ENCODE measurements at places on chromosomes 3 and 15.

DNA sequence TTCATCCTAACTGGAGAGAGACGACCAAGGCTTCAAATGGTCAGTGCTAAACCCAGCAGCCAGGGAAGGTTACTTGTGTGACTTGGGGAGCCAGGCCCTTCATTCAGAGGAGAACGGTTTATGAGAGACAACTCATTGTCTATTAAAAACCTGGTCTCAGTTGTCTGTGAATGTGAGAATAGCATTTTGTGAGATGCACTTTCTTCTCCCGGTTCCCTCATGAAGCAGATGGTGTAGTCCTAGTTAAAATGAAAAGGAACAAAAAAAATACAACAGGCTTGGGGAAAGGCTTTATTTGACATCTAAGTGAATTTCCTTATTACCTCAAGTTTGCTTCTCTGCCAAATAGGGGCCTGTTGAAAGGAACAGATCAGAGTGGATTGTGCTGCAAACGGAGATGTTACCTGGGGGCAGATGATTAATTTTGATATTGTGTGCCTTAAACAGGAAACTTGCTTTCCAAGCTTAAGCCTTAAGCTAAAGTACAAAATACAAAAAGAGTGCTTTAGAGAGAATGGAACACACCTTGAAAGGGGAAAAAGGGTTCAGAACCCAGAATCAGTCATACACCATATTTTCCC is 202.7 kb upstream of the BHLHE40 start:
- no peak for DNase-seq

- DNase-seq: peak; percentile 75
Observed at GRCh38 chr3:50675179-50676030, 678 bp downstream of the DOCK3 start.

DNA sequence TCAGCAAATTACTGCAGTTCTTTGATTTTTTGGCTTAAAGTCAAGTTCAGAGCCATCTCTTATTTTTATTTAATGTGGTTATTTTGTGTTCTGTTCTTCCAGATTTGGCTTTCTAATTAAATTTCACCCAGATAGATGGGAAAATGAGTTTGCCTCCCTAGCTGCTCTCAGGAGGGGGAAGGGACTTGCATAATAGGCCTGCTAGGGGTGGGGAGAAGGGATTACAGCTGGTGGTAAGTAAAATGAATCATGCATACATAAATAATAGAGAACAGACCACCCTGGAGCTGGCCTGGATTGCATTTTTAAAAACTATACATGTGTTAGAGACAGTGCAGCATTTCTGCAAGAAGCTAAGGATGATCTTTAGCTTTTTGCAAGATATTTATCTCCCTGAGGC is 3.9 kb upstream of the PXYLP1 start:
- no peak for DNase-seq

GRCh38 chr15:71656425-71656824 is 153.9 kb upstream of the NR2E3 start:
- no peak for DNase-seq

- no peak for DNase-seq
Observed at GRCh38 chr3:47430606-47431005, 45.1 kb downstream of the SCAP start.

DNA sequence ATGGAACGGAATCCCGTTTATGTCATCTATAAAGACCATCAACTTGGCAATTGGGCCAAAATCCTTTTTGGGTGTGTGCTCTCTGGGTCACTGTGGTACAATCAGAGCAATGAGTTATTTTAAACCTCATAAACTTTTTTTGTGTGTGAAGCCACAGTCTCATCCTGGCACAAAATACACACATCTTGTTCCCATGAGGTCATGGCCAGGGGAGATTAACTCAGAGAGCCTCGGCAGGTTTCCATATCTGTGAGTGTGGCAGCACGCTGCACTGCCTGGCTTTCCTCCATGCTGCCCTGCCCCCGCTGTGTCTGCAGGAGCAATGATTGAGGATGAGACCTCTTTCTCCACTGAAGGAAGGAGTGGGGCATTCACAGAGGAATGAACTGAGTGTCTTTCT is 54.0 kb upstream of the DLG1 start:
- no peak for DNase-seq

- DNase-seq: no peak
Observed at GRCh38 chr3:129248286-129248979, 973 bp upstream of the COPG1 start.

DNA sequence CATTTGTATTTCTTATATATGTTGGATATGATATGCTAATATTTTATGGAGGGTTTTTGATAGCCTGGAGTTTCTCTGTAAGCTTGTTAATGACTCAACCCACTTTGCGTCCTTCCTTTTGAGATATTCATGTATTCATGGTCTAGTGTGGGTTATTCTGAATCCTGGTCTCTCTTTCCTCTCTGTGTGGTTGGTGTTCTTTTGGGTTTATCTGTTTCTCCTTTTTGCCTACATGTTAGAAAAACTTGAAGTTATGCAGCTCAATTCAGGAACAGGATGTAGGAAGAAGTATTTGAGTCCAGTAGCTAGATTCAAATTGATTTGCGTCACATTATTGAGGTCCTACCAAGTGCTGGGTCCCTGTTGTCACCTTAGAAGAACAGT is 28.1 kb downstream of the CMTM7 start:
- no peak for DNase-seq

DNA sequence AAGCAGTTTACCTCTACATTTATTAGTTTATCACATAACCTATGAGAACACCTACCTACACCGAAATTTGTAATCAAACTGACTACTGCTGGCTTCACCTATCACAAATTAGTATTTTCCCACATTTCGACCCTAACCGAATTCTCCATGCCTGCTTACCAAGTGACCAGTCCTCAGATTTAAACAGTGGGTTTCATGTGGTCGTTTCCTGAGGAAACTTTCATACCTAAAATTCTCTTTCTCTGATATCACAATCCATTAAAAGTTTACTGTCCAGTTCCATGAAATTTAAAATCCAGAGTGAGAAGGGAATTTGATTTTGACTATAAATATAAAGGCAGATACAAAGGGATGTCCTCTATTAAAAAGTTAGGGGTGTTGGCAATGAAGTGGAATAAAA is 1.9 kb downstream of the PLOD2 start:
- DNase-seq: no peak

DNA sequence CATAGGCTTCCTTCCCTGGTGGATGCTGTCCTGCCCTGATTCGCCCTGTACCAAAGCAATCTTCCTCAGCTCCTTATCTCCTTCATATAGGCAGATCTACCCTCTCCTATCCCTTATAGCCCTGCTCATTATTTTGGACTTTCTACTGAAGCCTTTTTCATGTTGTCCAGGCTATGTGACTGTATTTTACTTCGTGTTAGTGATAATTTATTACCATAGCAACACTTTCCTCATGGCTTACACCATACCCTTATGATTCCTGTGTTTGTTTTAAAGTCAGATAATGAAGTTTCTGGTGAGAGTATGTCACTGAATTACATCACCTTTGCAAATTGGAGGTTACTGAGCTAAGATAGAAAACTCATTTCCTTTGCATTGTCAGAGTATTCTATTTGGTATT is 352.6 kb downstream of the NLGN1 start:
- DNase-seq: no peak

DNA sequence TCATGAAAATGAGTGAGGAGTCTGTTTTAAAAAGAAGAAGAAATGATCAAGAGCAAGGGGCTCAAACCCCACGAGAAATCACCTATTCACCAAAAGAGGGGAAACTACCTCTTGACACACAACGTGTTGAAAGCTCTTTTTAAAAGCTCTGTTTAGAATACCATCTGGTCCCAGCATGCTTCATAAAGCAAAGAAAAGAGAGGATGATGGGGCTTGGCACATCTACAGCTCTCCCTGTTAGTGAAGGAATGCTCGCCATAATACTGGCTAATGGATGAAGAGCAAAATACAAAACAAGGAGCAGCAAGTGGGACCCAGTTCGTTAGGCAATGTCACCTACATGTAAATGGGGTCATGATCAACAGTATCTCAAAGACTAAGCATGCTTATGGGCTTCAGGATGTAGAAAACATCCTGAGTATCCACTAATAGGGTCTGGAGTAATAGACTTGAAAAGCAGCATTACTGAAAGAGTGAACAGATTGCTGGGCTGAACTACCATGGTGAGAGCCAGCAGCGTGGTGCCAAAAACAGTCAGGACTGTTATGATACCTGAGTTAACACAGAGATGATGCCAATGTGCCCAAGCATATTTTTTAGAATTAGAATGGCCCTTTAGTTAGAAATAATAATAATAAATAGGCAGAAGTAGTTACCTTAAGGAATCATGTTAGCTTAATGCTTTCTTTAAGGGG is 159.7 kb upstream of the POU1F1 start:
- no peak for DNase-seq

- no peak for DNase-seq
Observed at GRCh38 chr3:116994351-116994879, 284.8 kb downstream of the TUSC7 start.

- DNase-seq: no peak
Observed at GRCh38 chr3:33360136-33360825, 79.9 kb downstream of the UBP1 start.

DNA sequence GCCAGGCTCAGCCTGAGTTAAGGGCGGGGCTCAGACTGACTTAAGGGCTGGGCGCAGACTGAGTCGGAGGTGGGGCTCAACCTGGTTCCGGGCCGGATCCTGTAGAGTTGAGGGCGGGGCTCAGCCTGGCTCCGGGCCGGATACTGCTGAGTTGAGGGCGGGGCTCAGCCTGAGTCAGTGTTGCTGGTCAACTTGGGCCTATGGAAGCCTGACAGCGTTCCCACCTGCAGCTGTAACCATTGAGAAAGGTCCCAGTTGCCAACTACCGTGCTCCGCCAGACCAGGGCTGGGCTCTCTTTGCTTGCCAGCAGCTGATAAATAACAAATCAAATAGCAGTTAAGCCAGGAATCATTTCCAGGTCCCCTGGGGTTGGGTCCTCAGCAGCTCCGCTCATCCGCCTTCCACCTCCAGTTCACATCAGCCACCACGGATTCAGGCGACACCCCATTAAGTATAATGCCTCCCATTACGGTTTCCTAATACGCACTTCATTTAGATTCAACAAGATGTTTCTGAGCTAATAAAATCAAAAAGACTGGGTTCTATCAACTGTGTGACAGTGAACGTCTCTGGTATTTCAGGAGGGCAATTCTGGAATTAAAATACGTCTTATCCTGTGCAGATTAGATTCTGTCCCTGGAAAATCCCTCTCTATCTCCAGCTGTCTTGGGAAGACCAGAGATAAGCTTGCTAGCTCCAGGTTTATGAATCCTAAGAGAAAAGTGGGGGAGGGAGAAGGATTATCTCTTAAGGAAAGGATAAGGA is 7.3 kb downstream of the GRIP2 start:
- no peak for DNase-seq

DNA sequence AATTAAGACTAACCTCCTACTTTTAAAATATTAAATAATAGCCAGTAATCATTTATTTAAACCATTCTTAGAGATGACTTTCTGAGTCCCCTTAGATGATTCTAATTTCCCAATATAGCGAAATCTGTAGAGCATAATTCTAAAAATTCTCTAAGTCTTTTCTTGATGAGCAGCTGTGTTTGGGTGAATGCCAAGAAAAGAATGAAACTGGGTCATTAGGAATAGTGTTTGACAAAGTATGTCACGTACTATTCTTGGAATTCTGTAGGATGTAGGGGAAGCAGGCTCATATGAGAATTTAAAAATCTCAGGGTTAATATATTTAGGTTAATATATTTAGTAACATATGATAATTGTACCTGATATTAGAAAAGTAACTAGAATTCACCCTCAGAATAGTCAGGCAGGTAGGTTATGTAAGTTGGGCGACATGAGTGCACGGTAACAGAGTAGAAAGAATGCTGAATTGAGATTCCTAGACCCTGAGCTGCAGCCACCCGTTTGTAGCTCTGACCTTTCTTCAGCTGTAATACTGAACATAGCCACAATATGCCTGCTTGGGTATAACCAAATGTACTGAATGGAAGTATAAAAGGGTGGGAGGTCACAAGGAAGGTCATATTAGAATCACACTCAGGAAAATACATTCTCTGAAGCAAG is 524.3 kb downstream of the UNC13C start:
- no peak for DNase-seq

DNA sequence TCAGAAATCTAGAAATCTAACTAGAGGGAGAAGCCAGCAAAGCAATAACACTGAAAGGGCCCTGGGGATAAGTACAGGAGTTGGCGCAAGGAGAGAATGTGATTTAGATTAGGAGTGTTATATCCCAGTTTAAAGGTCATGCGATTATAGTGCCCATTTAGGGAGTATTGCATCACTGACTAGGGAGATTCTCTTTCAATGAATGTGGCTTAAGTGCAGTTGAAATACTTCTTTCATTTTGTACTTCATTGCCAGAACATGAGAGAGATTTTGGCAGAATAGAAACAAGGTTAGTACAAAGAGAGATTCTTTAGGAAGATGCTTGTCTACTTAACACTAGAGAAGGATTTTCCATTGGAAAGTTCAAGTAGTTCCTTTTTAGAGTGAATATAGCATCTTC is 13.9 kb downstream of the ROBO2 start:
- no peak for DNase-seq

GRCh38 chr3:100702082-100702979 is 7.0 kb upstream of the TFG start:
- no peak for DNase-seq

GRCh38 chr15:91132079-91132478 is 32.0 kb downstream of the SV2B start:
- no peak for DNase-seq

DNA sequence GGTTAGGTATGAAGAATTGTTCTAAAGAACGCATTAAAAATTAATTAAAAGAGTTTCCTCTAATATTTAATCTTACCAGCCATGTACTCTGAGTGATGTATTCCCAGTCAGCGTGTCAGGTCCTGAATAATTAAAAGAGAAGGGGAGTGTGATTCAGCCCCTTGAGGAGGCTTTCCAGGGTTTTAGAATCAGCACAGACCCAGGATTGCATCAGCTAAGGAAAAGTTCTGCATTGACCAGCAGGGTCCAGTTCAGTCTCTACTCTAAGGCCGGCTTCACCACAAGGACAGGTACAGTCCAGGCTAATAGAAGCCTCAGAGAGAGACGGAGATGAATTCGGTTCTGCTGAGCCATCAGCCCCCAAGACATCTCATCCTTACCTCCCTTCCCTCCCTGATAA is 499.5 kb upstream of the PROK2 start:
- no peak for DNase-seq

DNA sequence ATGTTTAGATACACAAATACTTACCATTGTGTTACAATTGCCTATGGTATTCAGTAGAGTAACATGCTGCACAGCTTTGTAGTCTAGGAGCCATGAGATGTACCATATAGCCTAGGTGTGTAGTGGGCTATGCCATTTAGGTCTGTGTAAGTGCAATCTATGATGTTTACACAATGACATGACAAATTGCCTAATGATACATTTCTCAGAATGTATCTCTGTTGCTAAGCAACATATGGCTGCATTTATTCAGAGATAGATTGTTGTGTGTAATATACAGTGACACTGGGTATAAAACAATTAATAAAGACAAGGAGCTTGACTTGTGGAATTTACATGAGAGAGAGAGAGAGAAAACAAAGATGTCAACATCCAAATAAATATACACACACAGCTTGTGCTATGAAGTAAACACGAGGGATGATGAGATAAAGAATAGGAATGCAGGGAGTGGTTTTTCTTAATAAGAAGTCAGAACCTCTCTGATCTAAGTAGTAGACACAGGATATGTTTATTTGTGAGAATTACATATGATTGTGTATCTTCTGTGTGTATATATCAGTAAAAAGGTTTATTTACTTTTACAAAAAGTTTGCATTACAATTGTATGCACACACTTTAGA is 110.0 kb downstream of the KCNAB1 start:
- DNase-seq: no peak

Measured in caudate nucleus (tissue), 63 donors.